ENCODE measurements at places on chromosomes 7 and 10.

DNA sequence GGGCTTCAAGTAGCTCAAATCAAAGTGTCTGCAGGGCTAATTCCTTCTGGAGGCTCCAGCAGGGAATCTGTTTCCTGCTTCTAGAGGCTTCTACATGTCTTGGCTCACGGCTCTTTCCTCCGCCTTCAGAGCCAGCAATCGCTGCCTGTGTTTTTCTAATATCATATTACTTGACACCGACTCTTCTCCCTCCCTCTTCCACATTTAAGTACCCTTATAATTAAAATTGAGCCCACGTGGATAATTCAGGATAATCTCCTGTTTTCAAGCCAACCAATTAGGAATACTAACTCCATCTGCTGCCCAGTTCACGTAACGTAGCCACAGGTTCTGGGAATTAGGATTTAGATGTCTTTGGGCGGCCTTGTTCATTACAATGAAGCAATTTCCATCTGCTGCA lies 372.2 kb downstream of the DPP6 start:
- DNase-seq = no peak

GRCh38 chr7:75889223-75889825 lies 10.5 kb downstream of the RHBDD2 start:
- DNase-seq = no peak

DNA sequence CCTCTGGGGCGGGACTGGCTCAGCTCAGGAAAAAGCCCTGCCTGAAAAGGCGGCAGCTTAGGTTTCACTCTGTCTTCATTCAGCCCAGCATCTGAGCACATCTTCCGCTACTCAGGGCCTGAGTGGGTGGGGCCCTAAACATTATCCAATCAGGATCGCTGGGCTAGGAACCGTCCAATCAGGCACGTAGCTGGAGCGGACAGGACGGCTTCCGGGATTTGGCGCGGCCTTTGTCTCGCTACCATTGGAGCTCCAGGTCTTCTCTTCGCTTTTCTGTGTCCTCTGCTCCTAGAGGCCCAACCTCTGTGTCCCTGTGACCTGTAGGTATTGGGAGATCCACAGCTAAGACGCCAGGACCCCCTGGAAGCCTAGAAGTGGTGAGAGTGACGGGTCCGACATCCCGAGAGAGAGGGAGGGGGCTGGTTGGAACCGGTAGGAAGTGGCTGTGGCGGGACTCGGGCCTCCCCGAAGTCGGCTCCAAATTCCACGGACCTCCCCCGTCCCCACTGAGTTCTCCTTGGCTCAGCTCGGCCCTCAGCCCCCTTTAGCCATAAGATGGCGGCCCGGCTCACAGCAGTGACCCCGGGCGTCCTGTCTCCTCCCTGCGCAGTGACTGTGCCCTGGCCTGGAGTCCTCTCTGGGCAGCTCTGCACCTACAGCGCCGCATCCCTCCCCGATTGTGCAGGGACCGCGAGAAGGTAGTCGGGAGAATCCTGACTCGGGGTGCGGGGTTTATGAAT lies 99.1 kb downstream of the ZNF680 start:
- no peak for DNase-seq

GRCh38 chr10:48802611-48803071 lies 118.0 kb downstream of the WDFY4 start:
- DNase-seq = no peak

- no peak for DNase-seq
These were observed 185.4 kb downstream of the CYP26A1 start for GRCh38 chr10:93259126-93259525.

- DNase-seq = no peak
These were observed 257.0 kb downstream of the COBL start for GRCh38 chr7:51059504-51060142.

DNA sequence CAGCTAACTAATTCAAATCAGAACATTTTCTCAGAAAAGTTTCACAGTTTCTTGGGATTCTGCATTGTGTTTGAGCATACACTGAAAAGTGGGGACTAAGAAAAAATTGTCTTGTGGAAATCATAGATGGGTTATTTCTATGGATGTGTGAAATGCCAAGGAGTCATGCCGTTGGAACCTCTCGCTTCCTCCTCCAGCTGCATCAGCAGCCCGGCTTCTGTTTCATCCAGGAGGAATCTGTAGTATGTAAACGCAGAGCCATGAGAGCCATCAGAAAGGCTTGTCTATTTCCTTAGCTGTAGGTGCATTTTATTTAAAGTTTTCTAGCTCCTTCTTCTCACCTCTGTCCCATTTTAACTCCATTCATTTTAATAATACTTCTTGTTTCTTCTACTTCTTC lies 1144.1 kb downstream of the GATA3 start:
- no peak for DNase-seq

GRCh38 chr7:42831718-42832522 lies 80.0 kb downstream of the C7orf25 start:
- DNase-seq = peak; percentile 16

- DNase-seq = no peak
These were observed 56.0 kb downstream of the TAX1BP1 start for GRCh38 chr7:27795977-27796376.

GRCh38 chr10:24127516-24127915 lies 81.4 kb upstream of the KIAA1217 start:
- DNase-seq = no peak

- no peak for DNase-seq
These were observed 280.2 kb downstream of the GRID1 start for GRCh38 chr10:86086418-86086817.

DNA sequence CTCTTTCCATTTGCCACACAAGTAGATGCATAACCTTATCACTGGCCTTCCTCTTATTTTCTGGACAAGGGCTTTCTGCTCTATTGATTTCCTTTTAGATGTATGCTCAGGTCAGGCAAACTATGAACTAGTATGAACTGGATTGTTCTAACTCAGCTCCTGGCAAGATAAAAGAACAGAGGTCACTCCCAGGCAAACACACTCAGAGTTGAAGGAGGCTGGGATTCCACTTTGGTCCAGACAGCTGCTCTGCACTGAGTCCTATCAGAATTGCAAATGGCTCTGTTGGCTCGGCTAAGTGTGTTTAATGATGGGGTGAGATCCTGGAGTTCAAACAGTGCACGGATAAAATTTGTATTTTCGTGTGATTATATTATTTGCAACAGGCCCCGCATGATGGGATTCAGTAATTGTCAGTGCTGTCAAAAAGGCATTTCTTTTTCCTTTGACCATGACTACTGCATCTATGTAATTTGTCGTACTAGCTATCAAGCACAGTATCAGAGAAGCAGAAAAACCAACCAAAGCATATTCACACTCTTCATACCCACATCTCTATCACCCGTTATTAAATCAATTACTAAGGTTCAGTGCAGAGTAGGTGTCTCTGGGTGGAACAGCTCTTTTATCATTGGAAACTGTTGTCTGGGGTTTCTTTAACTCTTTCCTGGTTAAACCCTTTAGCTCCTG lies 288.1 kb upstream of the PRKCQ start:
- no peak for DNase-seq

- DNase-seq = no peak
These were observed 93.6 kb downstream of the CACNB2 start for GRCh38 chr10:18233775-18234174.

- no peak for DNase-seq
These were observed 594.2 kb upstream of the NRG3 start for GRCh38 chr10:81280497-81281479.

GRCh38 chr7:24216576-24217125 lies 67.3 kb upstream of the NPY start:
- no peak for DNase-seq

- DNase-seq = no peak
These were observed 70.1 kb downstream of the PCGF5 start for GRCh38 chr10:91290607-91291006.

DNA sequence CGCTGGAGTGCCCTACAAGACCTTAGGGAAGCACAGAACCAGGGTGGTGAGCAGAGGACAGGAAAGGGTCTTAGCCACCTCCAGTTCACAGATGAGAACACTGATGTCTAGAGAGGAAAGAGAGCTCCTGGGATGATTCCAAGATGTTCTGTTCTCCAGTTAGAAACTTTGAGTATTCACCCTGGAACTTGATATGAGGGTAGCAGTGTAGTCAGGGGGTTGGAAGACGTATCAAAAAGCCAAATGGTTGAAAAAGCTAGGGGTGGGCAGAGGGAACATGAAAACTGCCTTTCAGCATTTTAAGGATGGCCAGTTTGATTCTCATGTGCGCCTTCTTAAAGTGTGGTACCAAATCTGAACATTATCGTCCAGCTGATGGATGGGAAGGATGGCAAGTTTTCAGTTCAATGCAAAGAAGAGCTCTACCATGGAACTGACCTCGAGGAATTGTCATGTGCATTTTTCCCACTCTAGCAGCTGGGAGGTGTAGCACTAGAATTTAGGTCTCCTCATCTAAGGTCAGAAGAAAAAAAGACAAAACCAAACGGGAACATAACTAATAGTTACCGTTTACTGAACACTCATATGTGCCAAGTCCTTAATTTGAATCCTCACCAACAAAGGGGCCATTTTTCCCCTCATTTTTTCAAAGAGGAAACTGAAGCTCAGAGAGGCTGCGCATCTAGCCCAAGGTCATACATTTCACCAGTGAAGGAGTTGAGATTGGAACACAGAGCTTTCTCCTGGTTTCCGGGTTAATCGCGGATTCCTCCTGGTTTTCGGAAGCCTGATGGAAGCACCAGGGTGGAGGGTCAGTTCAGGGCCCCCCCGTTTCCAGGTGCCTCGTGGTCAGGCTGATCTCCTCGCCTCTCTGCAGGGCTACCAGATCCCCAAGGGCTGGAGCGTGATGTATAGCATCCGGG lies 6.0 kb upstream of the CYP26A1 start:
- no peak for DNase-seq

- peak; percentile 64 for DNase-seq
These were observed 95.0 kb downstream of the CABCOCO1 start for GRCh38 chr10:61757525-61758397.

- DNase-seq = no peak
These were observed 120.6 kb downstream of the BAMBI start for GRCh38 chr10:28797904-28798371.

- DNase-seq = peak; percentile 87
These were observed 200.9 kb downstream of the FAM107B start for GRCh38 chr10:14573666-14574261.

DNA sequence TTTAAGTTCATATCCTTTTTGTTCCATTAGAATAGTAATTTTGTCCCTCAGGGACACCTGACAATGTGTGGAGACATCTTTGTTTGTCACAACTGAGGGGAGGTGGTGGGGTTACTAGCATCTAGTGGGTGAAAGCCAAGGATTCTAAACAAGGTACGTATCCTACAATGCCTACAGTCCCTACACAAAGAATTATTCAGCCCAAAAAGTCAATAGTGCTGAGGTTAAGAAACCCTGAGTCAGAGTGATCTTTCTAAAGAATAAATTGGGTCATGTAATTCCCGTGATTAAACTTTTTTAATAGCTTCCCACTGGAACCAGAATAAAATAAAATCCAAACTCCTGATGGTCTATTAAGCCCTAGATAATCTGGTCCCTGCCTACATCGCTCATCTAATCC lies 2.7 kb upstream of the ANXA7 start:
- no peak for DNase-seq

DNA sequence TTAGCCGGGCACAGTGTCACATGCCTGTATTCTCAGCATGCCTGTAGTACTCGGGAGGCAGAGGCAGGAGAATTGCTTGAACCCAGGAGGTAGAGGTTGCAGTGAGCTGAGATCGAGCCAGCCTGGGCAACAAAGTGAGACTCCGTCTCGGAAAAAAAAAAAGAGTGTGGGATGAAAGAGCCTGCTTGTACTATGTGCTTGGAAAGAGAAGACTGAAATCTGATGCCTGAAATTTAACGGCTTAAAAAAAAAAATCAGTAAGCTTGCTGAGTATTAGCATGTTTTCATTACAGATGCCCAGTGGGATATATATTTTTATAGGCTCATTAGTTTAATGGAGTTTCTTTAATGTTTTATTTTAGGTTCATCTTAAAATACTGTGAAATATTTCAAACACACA lies 4.2 kb downstream of the NT5C2 start:
- DNase-seq = no peak

GRCh38 chr7:122688400-122688998 lies 10.4 kb downstream of the RNF133 start:
- no peak for DNase-seq

DNA sequence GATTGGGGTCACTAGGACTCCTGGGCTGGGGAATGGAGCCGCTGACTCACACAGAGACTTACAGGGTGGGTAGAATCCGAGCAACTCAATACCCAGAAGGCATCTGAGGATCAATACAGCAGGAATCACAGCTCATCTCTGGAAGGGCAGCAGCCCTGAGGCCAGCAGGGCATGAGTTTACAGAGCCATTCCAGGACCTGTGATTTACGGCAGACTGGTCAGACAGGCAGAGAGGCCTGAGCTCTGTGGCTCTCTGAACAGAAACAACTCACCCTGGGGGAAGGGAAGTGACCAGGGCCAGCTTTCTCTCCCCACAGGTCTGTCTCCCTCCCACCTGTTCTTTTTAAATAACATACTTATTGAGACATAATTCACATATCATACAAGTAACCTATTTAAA lies 88.2 kb upstream of the CXCL12 start:
- no peak for DNase-seq

Measured in kidney capillary endothelial cell (primary cell).